Head of caudate nucleus (tissue), 42 donors: ENCODE measurements at places on chromosomes 3 and 15.

- DNase-seq, result no peak
Measured at GRCh38 chr3:56884387-56884786, 82.6 kb upstream of the ARHGEF3 start.

- no peak for DNase-seq
Measured at GRCh38 chr15:36622197-36622795, 42.9 kb downstream of the CDIN1 start.

DNA sequence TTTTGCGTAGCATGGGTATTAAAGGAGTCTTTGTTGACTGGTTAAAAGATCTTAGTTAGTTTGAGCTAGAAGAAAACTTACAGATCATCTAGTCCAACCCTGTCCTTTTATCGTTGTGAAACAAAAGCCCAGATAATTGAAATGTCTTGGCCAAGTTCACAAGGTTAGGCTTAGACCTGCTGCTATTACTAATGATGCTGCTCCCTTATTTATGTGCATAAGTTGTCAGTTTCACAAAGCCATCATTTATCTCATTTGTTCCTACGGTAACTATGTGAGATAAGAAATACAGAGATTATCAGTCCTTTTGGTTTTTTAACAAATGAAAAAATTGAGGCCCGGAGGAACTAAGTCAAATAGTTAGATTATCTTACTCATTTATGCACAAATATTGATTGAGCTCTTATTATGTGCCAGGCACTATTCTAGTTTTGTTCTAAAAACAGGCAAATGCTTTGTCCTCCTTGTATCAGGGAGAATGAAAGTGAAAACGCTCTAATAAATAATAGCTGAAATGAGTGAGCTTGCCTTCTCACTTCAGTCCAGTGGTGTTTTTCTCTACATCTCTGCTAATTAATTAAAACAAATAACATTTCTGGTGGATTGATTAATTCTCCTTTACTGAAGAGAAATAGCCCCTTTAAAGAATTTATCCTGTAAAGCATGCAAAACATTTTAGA is 49.1 kb upstream of the TPRG1 start:
- DNase-seq, result no peak

GRCh38 chr3:4776399-4776979 is 202.7 kb upstream of the BHLHE40 start:
- DNase-seq, result no peak

DNA sequence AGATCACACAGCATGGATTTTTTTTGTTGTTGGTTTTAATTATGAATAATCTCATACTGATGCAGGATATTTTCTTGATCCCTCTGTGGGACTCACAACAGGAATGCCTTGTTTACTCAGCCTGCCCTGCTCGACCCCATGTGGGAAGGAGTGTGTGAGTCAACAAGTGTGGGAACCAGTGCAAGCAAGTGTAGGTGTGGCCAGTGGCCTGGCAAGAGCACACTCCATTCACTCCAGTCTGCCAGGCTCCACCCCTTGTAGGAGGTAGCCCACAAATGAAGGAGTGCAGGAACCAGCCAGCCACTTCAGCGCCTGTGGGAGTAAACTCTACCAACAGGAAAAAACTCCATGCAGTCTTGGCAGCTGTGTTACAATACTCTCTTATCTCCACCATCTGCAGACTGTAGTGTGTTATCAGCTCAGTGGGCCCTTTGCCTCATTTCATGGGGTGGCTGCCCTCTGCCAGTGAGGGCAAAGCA is 393.6 kb downstream of the OTOL1 start:
- no peak for DNase-seq

GRCh38 chr15:60390231-60390630 is 7.6 kb downstream of the ANXA2 start:
- no peak for DNase-seq

DNA sequence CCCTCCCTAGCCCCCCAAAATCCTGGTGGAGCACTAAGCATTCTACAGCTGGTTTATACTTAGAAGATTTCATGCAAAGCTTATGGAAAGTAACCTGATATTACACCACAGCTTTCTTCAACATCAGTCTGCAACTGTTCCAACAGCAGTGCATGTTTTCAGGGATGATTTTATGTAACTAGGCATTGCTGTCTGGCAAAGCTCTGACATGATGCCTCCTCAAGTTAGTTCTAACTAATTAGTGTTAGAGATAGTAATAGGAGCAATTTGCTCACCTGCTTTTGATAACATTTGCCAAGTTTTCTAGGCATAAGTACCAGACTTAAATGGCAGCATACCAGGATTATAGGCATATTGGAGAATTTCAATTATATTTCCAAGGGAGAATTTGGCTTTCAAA is 330.3 kb upstream of the SGO1 start:
- no peak for DNase-seq

DNA sequence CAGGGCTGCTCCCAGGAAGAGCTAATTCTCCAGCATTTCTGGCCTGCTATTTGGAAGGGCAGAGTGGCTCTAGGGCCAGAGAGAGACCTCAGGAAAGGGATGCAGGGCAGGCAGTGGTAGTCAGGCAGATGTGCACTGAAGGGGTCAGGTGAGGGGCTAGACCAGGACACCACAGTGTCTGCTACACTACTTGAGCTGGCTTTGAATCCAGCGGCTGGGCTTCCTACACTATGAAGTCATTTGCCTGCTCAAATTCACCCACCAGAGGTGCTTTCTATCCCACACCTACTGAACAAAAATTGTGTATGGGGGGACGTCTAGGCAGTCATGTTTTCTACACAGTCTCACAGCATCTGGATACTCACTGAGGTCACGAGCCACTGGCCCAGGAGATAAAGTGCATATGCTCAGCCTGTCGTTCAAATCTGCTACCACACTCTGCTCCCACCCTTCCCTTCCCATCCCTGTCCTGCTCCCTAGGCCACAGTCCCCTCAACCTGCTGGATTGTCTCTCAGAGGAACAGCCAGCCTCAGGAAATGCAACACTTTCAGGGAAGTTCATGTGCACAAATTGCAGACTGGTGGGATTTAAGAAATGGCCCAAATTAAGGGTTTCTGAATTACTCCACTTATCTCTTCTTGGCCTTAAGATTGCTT is 49.9 kb upstream of the SLC6A11 start:
- no peak for DNase-seq

DNA sequence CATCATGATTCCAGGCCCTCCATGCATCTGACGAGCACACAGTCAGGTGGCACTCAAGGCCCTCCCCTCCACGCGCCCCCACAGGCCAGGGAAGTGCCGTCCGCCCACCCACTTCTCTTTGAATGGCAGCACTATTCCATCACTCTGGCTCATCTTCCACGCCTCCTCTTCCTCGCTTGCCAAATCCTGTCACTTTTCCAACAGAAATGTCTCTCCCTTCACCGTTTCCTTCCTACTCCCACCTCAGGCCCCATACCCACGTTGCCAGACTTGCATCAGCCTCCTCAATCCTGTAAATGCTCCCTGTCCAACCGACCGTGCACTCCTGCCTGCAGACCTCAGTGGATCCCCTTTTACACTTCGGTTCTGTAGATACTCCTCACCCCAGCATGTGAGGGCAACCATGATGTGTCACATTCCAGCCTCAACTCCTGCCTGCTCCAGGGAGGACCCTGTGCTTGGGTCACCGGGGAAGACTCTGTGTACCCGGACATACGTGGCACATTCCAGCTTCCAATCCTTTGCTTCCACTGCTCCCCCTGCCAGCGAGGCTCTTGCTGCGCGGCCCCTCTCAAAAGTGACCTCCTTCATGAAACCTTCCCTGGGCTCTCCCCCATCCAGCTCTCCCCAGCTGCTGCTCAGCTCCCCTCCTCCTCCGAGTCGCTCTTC is 29.6 kb downstream of the ADCY5 start:
- peak; percentile 91 for DNase-seq

- no peak for DNase-seq
Measured at GRCh38 chr3:24048843-24049242, 103.8 kb downstream of the NR1D2 start.

GRCh38 chr3:113747283-113748046 is 630 bp downstream of the ATP6V1A start:
- DNase-seq, result peak; percentile 23

- DNase-seq, result no peak
Measured at GRCh38 chr15:77646104-77646694, 13.5 kb upstream of the LINGO1 start.

- no peak for DNase-seq
Measured at GRCh38 chr15:56074481-56075265, 81.3 kb upstream of the NEDD4 start.

GRCh38 chr15:26049900-26050657 is 187.0 kb upstream of the ATP10A start:
- DNase-seq, result no peak

GRCh38 chr3:100260081-100260684 is 609 bp upstream of the TBC1D23 start:
- peak; percentile 33 for DNase-seq

GRCh38 chr3:27560484-27561056 is 76.4 kb upstream of the SLC4A7 start:
- DNase-seq, result no peak

DNA sequence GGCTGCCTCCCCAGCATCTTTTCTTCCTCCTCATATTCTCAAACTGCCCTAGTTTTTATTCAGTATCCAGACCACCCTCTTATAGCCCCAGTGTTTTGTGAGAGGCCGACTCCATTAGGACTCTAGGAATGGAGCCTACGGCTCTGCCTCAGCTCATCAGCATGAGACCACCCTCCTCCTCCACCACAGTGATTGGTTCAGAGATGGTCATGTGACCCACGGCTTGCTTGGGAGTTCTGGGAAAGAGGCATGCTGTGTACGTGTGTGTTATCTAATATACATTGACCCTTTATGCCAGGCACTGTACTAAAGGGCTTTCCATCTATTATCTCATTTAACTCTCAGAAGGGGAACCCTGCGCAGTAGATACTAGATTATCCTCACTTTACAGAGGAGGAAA is 17.8 kb upstream of the CMTM7 start:
- no peak for DNase-seq

DNA sequence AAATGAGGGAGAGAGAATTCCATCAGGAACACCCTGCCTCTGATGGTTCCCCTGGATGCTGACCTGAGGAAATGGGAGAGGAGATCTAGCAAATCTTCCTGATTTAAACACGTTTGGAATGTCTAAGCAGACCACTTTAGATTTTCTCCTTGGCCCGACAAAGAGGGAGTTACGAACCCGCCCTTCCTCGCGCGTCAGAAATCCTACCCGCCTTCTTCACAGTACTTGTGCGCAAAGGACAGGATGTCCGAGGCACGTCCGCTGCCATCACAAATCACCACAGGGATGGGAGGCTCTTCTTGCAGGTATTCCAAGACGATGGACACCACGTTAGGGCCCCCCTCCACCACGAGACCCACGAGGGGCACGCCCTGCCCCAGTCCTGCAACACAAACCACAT is 38.6 kb downstream of the TRPM1 start:
- no peak for DNase-seq

DNA sequence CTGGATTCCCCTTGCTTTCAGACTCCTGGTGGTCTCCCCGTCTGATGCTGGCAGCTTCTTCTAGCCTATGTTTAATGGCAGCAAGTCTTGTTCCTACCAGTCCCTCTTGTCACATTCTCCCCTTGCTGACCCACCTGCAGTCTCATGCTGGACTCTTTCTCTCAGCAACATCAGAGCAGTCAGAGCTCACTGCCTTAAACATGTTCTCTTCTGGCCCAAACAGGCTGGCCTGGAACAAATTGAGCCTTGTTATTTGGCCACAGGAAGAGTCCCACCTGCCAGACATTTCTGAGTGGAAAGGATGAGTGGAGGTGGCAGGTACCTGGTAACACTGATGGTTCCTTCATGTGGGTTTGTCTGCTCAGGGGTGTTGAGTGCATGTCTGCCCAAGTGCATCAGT is 59.2 kb upstream of the APEH start:
- DNase-seq, result no peak

DNA sequence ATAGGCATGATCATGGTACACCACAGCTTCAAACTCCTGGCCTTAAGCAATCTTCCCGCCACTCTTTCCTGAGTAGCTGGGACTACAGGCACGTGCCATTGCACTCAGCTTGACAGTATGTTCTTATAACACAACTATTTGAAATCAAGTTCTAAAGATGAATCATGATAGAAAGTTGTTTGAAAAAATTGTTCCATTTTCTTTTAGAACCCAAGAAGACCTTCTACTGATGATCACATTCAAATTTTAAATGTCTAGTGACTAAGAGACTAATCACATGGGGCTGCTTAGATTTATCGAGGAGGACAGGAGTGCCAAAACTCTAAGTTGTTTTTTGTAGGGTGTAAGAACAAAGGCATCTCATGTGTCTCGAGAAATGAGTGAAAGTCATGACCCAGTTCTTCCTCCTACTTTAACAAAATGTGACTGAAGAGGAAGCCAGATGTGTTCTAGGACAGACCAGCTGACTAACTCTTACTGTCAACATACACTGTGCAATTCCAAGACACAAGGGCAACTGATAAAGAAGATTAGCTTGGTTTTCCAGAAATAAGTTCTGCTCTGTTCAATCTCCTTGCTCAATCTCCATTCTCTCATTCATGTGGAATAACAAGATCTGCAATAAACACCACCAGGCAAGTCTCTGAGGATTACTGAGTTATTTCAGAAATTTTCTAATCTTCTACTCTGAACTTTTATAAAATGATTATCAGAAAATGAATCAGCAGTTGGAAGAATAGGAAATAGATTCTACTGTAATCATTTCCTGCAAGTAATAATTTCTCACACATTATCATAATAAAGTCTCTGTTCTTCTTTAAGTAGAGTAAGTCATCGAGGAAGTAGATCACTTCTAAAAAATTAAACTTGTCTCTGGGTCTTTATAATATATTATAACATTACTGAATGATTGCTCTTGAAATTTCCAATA is 122.6 kb upstream of the CCNL1 start:
- DNase-seq, result no peak

DNA sequence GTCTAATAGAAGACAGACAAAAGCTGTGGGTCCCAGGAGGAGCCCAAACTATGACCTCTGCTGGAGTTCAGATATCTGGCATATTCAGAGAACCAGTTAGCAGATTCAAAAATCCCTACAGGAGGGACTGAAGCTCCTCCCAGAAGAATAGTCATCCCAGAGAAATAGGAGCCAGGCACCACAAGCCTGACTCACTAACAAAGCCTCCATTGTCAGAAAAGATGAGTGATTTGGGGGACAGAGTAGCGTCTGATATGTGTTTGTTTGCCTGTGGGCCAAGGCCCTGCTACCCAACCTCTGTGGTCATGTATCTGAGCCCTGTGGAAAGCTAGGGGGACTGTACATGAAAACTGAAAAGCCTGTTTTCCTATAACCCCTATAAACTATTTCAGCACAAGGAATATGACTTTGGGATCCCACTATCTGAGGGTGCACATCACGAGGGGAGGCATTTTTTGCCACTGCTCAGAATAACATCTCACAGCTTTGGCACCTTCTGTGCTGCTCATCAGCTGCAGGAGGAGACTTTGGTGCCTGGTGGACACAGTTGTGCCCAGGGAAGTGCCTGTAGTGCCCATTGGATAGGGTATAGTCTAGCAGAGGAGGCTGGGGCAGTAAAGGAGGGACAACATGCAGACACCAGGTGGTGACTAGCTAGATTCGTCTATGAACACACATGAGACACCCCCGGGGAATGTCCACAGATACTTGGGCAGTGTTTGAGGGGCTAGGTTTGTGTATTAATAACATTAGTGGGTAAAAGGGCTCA is 9.7 kb upstream of the LARP6 start:
- DNase-seq, result peak; percentile 59

DNA sequence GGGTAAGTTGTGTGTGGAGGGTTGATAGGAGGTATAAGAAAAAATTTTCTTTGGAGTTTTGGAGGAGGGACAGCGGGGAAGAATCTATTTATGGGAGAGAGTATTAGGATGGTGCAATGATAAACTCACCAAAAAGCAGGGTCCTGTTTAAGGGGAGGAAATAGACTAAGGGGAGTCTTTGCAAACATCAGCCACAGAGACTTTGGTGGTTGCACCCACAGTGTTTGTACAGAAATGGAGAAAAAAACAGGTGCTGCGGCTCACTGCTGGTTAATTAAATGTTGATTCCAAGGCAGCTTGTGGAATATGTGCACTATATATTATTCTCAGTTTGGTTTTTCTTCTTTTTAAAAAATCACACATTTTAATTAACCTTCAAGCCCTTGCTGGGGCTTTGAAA is 182.1 kb downstream of the NECTIN3 start:
- DNase-seq, result no peak
